T-helper 1 cell (primary cell): ENCODE measurements at places on chromosomes 11 and 22.
A peak's percentile ranks its signal among the peaks of the same experiment; 100 is the strongest.

DNA sequence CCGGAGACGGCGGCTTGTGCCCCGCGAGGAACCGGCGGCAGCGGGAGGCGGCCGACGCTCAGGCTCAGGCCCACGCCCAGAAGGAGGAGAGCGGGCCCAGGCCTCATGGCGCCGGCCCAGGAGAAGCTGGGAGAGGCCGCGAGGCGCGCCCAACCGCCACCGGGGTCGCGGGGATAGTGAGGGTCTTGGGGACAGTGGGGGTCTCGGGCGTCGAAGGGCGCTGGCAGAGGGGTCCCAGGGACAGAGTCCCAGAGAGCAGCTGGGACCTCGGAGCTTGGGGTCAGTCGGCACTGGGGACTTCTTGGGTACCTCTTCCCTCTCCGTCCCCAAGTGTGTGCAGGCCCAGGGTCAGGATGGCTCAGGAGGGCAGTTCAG, at the start of gene PKDREJ:
Gene PKDREJ (minus strand): TSS at position 128 of the 375 bp plus-strand sequence. CDS start 21 bp downstream, at position 107.
- DNase-seq, result no peak

DNA sequence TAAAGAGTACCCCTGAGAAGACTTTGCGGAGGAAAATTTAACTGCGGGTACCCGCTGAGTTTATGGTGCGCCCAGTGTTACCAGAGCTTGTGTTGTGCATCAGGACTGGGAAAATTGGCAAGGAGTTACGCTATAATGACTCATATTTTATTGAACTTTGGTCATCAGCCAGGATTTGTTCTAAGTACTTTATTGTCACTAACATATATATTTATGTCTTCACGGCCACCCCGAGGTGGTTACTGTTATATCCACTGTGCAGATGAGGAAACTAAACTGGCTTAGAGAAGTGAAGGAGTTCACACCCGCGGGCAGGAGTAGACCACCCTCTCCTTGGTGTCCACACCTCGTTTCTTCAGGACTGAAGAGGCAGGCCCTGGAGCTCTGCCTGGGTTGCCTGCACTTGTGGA, 667 bp downstream of the ACCS start:
- DNase-seq, result no peak

DNA sequence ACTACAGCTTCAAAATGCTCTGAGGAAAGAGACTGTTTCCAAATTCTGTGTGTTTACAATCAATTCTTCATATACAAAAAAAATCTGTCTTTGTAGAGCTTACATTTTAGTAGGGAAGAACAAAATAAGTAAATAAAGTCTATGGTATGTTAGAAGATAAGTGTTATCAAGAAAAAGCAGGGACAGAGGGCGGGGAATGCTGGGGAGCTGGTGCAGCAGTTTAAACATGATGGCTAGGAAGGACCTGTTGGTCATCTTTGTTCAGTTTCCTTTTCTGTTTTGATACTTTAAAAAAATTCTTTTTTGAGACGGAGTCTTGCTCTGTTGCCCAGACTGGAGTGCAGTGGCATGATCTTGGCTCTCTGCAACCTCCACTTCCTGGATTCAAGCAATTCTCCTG, 16.1 kb downstream of the TMEM25 start:
- no peak for DNase-seq

- no peak for DNase-seq
Observed at GRCh38 chr11:76025068-76025467, 181.2 kb downstream of the WNT11 start.

DNA sequence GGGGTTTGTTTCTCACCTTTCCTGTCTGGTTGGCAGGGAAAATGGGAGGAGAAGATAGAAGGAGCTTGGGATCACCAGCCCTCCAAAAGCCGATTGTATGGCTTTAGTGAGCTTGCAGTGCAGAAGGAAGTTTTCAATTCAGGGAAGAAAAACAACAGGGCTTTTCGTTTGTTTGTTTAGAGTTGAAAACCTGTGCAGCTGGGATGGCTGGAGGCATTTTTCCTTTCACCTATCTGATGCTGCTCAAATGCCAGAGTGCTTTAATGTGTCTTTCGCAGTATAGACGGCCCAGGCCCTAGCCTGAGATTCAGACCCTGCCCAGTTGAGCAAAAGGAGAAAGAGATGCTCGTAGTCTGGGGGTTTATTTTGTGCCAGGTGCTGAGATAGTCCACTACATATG, 87.9 kb downstream of the INSC start:
- no peak for DNase-seq

DNA sequence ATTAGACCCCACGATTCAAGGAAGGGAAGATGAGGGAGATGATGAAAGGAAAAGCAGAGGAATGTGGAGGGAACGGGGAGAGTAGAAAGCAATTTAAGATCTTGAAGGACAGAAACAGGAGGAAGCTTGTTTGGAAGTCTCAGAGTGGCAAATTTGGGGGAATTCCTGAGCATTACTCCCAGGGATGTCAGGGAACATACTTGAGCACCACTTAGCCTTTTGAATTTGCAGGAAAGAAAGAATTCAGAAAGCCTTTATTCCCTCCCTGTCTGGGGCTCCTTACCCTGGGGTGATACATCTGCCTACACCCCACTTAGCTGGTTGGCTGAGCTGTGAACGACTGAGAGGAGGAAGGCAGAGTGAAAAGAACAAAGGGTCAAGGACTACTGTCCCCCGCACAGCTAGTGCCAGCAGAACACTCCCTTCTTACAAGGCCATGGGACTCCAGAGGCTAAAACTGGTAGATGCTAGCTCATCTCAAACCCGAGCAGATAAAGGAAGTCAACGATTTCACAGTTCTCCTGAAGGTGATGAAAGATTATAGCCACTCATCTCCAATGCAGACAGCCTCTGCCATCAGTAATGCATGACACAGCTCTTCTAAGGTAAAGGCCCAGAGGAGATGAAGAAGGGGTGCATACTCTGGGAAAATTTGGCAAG, 84.0 kb upstream of the AKIP1 start:
- no peak for DNase-seq

DNA sequence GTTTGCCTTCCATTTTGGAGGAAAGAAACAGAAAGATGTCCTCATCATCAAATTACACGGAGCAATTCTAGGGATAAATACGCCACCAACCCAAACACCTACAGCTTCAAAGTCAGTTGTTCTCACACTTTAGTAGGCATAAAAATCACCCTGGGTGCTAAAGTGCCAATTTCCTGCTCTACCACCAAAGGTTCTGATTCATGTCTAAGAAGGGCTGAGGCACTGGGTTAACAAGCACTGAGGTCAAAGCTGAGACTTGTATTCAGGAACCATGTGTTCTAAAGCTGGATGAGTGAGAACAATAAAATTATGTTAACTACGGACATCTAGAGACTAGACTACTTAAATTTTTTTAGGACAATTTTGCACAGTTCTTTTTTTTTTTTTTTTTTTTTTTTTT, 127.6 kb downstream of the MPPED2 start:
- no peak for DNase-seq

- no peak for DNase-seq
Observed at GRCh38 chr22:22894740-22895731, 7.4 kb downstream of the IGLL5 start.

GRCh38 chr11:134664447-134665187, 252.6 kb upstream of the B3GAT1 start:
- DNase-seq, result no peak

GRCh38 chr22:32674925-32675825, 126.3 kb upstream of the TIMP3 start:
- DNase-seq, result no peak

GRCh38 chr11:110509472-110509871, 79.7 kb downstream of the FDX1 start:
- no peak for DNase-seq

DNA sequence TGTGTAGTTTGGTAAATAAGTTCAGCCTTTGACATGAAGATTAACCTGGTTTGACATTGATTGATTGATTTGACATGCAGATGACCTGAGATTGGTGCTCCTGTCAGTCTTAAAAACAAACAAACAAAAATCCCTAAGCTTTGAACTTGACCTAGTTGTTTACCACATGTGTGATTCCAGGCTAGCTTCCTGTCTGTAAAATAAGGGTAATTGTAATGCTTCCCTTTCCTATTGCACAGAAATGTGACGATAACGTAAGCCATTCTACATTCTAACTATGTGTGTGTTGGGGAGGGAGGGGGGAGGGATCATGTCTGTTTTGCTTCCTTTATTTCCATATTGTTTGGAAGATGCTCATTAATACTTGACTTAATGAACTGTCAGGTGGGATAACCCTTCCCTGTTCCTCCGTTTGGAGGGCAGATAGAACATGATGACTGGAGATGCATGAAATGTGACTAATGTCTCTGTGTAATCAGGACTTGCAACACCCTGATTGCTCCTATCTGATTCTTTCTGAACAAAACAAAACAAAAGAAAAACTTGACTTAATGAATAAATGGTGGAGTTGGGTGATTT, 106.1 kb upstream of the CLMP start:
- DNase-seq, result no peak

DNA sequence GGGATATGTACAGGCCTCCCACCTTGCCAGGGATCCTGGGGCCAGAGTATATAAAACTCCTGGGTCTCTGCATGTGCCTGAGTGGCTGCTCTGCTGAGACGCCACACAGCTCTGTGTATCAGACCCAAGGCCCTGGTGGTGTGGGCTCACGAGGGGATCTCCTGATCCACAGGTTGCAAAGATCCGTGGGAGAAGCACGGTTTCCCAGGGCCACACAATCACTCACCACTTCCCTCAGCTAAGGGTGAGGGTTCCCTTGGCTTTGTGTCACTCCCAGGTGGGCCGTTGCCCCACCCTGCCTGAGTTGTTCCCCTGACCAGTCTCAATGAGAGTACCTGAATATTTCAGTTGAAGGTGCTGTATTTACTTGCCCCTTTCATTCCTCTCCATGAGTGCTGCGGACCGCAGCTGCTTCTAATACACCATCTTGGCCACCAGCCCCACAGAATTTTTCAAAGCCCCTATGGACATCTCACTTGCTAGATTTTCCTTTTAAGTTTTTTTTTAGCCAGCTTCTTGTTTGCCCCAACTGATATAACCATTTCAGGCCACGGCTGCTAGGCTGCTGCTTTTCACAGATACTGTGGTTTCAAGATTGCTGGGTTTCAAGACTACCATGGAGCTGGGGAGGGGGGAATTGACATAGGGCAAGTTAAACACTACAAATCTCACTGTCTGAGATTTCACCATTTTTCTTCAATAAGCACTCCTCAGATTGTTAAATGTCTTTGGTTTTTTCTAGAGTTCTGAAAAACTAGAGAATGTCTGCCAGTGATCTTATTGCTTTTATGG, 13.7 kb upstream of the DEPDC7 start:
- DNase-seq, result no peak

GRCh38 chr22:19398206-19398605, 33.3 kb downstream of the HIRA start:
- DNase-seq, result no peak

GRCh38 chr11:132607575-132607974, 924.7 kb downstream of the OPCML start:
- no peak for DNase-seq

GRCh38 chr22:49767355-49768062, 60.2 kb downstream of the BRD1 start:
- peak; percentile 6 for DNase-seq

- no peak for DNase-seq
Observed at GRCh38 chr11:66119348-66120133, 49.5 kb downstream of the PACS1 start.
